ENCODE measurements at places on chromosomes 7 and 10.

- no peak for DNase-seq
These were observed 509.5 kb downstream of the PLXNA4 start for GRCh38 chr7:132066761-132067171.

DNA sequence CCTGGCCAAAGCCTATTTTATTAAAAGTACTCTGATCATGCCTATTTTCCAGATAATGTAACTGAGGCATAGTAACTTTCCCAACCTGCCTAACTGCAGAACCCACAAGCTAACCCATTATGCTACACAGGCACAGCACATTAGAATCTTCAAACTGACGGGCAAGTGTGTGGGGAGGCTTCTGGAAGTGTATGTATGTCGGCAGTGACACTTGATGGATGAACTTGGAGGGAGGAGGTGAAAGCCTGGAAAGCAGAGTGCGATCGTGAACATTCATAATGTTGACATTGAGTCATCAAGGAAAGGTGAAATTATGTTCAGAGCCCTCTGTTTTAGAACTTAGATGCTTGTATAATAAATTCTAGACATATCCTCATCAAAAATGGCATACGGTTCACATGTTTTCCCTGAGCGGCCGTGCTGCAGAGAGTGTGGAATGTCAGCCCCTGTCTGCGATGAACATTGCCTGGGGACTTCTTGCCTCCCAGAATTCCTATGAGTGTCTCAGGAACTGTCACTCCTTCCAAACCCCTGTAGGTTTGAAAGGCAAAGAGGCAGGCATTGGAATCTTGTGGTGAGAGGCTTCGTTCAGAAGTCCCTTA lies 102.4 kb downstream of the SLIT1 start:
- no peak for DNase-seq

DNA sequence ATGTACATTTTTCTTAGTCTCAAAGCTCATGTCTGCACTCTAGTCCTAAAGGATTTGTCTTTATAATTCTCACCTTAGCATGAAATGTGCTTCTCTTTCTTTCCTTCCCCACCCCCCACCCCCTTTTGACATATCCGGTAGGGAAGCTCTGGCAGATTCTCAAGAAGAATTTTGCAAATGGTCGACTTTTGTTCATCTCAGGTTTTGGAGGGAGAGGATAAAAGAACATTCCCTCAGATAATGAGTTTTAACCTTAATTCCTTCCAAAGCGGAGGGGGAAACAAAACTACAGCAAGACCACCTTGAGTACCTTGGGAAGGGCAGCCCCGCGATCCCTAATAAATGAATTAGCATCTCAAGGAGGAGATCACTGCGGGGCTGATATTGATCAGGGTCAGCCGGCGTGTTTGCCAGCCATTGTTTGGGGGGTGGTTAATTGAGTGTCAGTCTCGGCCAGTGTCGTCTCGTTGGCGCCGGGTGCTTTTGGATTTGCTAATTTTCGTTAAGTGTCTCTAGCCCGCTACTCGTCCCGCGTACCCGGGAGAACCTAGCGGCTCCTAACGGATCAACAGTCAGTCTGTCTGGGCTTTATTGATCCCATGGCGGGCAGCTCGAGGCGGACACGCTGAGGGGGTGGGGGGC lies 874 bp upstream of the BAMBI start:
- DNase-seq: no peak

- no peak for DNase-seq
These were observed 60.4 kb upstream of the CDK1 start for GRCh38 chr10:60717852-60718251.

- no peak for DNase-seq
These were observed 320.8 kb upstream of the ZNF32 start for GRCh38 chr10:43969506-43969905.

DNA sequence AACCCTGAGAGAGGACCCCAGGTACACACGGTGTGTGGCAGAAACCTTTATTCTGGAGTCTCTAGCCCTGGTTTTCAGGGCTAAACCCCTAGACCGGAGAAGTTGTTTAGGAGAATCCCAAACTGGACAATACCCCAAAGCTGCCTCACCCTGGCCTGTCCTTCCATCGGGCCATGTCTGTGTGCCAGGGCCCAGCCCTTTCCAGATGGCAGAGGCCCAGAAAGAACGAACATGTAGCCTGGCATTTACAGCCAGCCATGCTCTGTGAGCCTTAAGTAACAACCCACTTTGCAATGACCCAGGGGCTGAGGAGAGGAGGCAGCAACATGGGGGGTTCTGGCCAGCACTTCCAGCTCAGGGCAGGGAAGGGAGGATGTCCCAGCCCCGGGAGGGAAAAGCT lies 142.1 kb downstream of the NEURL1 start:
- no peak for DNase-seq

DNA sequence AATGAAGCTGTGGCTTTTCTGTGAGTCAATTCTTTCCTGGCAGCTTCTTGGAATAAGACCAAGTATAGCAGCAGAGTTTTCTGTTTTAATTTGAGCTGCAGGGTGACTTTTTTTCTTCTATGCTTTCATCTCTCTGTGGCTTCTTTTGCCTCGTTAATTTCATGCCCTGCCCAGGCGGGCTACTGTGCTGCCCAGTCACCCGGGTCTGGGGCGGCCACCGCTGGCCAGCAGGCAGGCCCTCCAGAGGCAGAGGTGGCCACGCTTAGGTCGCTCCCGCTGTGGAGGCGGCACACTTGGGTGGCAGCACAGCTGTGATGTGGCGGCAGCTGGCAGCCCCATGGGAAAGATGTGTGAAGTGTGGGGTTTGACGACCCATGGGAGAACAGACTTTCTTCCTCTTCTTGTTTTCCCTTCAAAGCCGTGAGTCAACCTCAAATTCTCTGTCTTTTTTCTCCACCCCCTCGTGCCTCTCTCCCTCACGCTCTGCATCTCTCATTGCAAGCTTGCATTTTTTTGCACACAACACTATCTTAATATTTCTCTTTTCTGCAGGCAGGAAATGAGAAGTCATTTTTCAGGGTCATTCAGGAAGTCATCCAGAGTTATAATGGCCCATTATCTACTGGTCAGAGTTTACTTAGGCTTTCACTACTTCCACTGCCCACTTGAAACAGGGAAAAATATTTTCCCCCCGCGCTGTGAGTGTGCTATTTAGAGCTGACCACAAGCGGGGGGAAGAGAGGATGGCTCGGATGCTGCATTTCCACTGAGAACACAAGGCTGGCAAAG lies 67.8 kb downstream of the EGFR start:
- no peak for DNase-seq

DNA sequence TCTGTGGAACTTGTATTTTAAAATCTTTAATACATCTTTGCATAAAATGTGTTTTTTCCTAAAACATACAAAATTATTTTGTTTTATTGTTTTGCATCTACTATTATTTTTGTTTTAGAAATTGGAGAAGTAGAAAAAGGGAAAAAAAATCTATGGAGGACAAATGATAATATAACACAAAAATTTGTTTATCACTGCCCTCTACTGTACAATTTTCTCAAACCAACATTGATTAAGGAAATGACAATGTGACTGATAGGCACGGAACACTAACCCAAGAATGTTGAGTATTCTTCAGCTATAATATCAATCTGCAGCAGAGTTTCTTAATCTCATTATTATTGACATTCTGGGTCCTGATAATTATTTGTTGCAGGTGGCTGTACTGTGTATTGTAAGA lies 9.5 kb upstream of the ING3 start:
- no peak for DNase-seq

DNA sequence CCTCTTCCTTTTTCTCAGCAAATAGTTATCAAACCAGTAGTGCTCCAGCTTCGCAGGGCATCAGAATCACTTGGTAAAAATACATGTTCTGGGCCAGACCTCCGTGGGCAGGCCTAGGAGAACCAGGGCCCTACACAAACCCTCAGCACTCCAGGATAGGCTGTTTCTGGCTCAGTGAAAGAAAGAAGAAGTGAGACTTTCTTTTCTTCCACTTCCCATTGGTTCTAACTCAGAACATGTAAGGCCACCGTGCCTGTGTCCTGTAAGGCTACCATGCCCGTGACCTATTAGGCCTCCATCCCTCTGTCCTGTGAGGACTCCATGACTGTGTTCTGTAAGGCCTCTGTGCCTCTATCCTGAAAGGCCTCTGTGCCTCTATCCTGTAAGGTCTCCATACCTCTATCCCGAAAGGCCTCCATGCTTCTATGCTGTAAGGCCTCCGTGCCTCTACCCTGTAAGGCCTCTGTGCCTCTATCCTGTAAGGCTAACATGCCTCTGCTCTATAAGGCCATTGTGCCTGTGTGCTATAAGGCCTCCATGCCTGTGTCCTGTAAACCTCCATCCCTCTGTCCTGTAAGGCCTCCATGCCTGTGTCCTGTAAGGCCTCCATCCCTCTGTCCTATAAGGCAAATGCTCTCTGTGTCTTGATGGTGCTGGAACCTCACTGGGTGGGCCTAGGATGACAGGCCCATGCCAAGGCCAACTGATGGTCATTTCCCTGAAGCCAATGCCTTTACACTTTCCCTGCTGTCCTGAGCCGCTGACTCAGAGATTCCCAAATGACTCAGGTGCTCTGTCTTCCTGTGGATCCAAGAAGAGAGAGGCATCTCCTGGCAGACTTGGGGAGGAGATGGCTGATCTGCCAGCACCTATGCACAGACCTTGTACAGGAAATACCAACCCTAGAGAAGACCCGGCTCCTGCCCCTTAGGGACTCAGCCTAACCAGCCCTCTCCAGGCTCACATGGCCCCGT lies 96.6 kb upstream of the CACUL1 start:
- no peak for DNase-seq

DNA sequence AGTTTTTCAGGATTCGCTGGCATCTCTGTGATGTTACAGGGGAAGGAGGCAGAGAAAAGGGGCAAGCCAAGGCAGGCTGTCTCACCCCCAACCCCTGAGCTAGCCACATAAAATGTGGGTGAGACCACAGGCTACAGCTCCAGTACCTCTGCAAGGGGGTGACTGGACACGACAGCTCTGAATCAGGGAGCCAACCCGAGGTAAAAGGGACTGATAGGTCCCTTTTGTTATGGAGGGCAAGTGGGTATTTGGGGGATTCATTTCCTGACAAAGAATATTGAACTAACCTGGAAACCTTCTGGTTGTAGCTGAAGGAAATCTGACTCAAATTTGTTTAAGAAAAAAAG lies 67.2 kb downstream of the TACR2 start:
- no peak for DNase-seq

- no peak for DNase-seq
These were observed 180.3 kb upstream of the GRB10 start for GRCh38 chr7:50962962-50963374.

DNA sequence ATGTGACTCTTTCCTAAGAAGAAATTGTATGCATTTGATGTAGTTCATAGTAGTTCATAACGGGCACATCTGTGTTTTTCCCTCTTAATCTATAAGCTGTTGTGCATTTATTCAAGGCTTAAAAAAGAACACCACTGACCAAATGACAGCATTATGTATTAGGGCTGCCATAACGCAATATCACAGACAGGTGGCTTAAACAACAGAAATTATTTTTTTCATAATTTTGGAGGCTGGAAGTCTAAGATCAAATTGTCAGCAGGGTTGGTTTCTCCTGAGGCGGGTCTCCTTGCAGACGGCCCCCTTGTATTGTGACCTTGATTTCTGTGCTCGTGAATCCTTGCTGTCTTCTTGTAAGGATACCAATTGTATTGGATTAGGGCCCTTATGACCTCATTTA lies 627 bp upstream of the SSMEM1 start:
- no peak for DNase-seq

- no peak for DNase-seq
These were observed 91.3 kb upstream of the BET1 start for GRCh38 chr7:94095316-94096009.

DNA sequence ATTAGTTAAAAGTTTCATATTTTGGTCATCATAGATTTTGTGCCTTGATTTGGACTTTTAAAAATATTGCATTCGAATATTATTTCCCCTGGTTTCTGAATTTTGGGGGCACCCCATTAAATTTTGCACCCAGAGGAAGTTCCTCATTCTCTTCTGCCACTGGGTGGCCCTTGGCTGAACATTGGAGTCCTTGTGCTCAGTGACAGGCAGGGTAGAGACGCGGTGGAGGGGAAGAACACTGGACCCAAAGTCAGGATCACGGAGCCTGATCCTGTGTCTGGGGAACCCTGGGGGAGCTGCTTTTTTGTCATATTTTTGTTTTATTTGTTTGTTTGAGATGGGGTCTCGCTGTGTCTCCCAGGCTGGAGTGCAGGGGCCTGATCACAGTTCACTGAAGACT lies 74.7 kb downstream of the MKI67 start:
- no peak for DNase-seq

GRCh38 chr10:24390746-24391145 lies 181.8 kb downstream of the KIAA1217 start:
- DNase-seq: no peak

GRCh38 chr7:84637568-84638338 lies 443.2 kb upstream of the SEMA3A start:
- DNase-seq: no peak
